ENCODE measurements at places on chromosomes 5 and 9.

DNA sequence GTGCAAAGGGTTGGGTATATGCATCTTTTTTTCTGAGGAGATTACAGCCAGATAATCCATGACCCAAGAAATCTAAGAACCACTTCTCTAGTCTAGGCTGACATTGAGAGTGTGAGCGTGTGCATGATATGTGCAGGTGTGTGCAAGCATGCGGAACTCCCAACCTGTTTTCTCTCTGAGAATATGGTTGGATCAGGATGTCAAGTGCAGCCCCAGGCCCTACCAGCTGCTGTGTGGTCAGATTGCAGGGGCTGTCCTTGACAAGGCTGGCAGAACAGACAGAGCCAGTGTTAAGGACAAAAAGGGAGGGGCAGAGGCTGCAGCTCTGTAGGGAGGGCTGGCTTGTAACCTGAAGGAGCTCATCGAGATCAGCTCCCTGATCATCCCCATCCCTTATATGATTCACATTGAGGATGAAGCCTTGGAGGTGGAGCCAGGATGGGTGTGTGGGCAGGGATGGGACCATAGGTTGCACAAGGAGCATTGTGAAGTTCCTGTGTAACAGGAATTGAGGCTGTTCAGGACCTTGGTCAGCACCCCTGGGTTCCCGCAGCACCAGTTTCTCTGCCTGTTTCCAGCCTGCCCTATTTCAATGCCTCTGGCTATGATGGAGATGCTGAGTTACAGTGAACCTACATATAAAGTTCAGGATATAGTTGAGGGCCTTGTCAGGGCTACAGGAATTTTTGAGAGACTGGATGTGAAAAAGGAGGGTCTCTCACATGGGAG lies 52.6 kb upstream of the ARAP3 start:
- DNase-seq = no peak

- DNase-seq = no peak
Observed at GRCh38 chr5:54632131-54632701, 114.7 kb downstream of the SNX18 start.

- no peak for DNase-seq
Observed at GRCh38 chr9:134495881-134496412, 145.7 kb upstream of the COL5A1 start.

- no peak for DNase-seq
Observed at GRCh38 chr5:133866160-133866902, 102.1 kb downstream of the C5orf15 start.

DNA sequence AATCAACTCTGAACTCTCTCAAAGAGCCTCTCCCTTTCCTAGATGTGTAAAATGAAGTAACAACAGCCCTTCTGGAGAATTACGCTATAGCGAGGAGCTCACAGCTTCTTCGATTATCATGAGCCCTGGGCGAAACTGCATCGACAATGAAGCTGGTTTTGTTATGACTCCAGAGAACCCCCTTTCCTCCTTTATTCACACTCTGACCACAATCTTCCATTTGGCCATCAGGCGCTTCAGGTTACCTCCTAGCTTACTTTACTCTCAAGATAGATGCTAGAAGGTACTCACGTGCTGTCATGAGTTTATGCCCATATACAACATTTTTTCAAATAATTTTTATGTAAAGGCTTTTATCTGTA lies 362.7 kb upstream of the RFX3 start:
- no peak for DNase-seq

GRCh38 chr5:39648085-39648847 lies 223.5 kb upstream of the DAB2 start:
- no peak for DNase-seq

GRCh38 chr5:111122398-111122797 lies 30.2 kb downstream of the WDR36 start:
- DNase-seq = no peak

DNA sequence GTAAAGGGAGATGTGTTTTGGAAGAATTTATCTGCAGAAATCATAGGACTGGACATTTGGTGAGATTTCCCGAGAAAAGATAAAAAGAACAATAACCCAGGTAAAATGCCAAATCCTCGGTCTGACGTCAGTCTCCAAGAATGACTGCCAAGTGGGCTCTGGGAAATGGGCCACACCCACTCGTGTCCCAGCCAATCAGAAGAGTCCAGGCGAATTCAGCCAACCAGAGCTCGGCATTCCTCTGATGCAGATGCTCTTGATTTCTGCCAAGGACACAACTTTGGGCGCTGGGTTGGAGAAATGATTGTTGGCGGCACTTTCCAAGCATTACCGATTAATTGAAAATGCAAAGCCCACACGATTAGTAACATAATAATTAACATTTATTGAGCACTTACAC lies 73.3 kb downstream of the FGF18 start:
- no peak for DNase-seq

- DNase-seq = no peak
Observed at GRCh38 chr9:35774907-35775635, 16.3 kb upstream of the NPR2 start.

DNA sequence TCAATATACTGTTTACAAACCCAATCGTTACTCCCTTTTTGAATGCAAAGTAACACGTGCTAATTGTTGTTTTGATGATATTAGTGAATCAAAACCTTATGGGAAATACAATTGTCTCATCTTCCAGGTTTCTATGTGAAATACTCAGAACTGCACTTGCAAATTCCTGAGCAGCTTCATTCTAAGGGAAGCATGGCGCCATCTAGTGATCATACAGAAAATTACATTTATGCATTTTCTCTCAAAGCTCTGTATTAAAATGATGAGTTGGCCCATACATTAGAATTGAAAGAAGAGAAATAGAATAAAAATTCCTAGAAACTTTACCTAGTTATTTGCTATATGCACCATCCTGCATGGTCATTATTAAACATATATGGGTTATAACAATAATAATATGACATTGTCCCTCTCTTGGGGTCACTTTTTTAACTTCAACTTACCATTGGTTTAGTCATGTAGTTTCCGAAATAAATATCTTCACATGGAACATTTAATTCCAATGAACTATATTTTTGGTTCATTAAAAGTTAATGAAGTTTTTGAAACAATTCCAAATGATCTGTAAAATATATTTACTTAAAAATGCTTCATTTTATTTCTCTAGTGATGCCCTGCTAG lies 220.0 kb downstream of the PDE4D start:
- DNase-seq = no peak

DNA sequence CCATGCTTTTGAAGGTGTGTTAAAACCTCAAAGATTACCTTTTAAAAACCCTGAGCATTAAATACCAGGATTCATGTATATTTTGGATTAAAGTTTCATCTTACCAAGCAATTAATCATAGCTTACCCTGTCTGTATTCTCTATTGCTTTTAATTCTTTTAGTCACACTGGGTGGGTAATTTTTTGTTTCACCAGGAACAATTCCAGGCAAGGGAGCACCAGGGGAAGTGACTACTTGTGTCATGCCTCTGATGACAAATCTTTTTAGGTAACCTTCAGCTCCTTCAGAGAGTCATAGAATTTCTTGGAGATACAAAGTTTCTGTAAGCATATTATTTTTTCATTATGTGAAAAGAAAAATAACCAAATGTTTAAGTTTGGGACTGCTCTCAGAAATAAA lies 33.4 kb upstream of the ANXA1 start:
- no peak for DNase-seq

DNA sequence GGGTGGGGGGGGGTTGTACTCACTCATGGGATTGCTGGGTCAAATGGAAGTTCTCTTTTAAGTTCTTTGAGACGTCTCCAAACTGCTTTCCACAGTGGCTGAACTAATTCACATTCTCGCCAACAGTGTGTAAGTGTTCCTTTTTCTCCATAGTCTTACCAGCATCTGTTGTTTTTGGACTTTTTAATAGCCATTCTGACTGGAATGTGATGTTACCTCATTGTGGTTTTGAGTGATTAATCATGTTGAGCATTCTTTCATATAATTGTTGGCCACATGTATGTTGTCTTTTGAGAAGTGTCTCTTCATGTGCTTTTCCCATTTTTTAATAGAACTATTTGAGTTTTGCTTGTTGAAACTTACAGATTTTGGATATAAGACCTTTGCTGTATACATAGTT lies 94.9 kb upstream of the PLPPR1 start:
- DNase-seq = no peak

DNA sequence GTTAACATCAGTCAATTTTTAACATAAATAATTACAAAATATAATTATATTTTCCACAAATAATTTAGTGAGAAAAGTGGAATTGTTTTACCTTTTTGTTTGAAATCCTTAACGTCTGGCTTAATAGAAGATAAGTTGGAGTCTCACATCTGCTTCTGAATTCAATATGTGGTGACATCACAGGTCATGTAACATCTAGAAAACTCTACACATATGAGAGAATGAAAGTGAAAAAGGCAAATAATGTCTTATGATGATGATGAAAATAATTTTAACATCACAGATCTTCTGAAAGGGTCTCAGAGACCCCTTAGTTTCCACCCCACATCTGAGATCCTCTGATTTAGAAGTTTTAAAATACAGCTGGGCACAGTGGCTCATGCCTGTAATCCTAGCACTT lies 81.5 kb downstream of the PRKACG start:
- no peak for DNase-seq

- no peak for DNase-seq
Observed at GRCh38 chr9:122425087-122425486, 52.6 kb downstream of the OR1J1 start.

- no peak for DNase-seq
Observed at GRCh38 chr9:71562140-71562539, 206.2 kb downstream of the CEMIP2 start.

GRCh38 chr5:115343855-115344254 lies 47.4 kb upstream of the CCDC112 start:
- DNase-seq = no peak

GRCh38 chr9:69944816-69945215 lies 98.8 kb upstream of the MAMDC2 start:
- no peak for DNase-seq

- no peak for DNase-seq
Observed at GRCh38 chr9:81145331-81145963, 543.9 kb downstream of the TLE1 start.

DNA sequence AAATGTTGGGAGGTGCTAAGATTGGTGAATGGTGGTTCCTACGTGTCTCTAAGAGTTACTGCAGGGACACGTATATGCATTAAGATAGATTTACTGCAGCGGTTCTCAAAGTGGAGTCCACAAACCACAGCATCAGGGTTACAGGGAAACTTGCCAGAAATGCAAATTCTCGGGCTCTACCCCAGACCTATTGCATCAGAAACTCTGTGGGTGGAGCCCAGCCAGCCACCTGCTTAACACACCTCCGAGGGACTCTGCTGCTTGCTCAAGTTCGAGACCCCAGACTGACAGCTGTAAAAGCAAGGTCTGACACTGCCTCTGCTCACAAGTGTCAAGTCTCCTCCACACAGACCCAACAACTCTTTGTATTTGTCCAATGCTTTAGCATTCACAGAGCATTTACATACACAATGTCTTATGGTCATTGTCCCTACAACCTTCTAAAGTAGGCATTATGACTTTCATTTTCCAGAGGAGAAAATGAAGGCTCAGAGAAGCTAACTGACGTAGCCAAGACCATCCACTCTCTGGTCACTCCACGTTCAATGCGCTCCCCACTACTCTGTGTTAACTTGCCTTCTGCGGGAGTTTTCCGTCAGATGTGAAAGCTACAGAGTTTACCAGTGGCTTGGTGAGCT lies 48.8 kb downstream of the HSD17B3 start:
- DNase-seq = no peak
